ENCODE measurements at places on chromosomes 7 and 10.

- no peak for DNase-seq
Observed at GRCh38 chr7:92987095-92987494, 130.7 kb downstream of the SAMD9 start.

DNA sequence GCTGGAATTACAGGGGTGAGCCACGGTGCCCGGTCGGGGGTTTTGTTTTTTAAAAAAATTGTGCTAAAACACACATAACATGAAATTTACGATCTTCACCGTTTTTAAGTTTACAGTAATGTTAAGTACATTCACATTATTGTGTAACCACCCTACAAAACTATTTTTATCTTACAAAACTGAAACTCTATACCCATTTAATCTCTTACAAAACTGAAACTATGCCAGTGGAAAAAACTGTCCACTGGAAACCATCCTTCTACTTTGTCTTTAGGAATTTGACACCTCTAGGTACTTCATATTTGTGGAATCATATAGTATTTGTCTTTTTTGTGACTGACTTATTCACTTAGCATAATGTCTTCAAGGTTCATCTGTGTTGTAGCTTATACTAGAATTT is 1.0 kb upstream of the PSMC2 start:
- no peak for DNase-seq

GRCh38 chr10:77641788-77642397 is 4.3 kb upstream of the KCNMA1 start:
- no peak for DNase-seq

DNA sequence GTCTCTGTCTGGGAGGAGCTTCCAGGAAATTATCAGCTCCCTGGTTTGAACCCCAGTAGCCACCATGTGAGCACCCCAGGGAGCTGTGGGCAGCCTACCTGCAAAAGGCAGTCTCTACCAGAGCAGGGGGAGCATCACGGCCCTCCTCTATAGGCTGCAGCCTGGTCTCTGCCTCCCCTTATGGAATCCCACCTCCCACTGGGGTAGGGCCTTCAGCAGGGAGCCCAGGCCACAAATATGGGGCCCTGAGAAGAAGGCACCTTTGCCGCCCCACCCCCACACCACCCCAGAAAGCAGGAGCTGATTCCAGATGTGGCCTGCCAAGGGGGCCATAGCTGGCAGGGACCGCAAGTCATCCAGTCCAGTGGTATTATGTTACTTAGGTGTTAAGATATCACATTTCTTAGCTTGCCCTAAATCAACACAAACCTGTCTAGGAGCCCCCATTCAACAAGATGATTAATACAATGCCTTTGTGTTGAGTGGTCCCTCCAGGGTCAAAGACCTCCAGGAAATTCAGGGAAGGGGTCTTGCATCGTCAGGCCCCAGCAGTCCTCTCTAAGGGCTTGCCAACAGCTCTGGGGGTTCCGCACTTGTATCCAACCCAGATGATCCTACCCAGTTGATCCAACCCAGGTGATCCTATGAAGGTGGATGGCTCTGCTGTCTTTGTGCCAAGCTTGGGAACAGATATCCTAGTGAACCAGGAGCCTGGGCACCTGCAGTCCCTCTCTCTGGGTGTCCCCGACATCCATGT is 114.9 kb downstream of the OAT start:
- DNase-seq = no peak

DNA sequence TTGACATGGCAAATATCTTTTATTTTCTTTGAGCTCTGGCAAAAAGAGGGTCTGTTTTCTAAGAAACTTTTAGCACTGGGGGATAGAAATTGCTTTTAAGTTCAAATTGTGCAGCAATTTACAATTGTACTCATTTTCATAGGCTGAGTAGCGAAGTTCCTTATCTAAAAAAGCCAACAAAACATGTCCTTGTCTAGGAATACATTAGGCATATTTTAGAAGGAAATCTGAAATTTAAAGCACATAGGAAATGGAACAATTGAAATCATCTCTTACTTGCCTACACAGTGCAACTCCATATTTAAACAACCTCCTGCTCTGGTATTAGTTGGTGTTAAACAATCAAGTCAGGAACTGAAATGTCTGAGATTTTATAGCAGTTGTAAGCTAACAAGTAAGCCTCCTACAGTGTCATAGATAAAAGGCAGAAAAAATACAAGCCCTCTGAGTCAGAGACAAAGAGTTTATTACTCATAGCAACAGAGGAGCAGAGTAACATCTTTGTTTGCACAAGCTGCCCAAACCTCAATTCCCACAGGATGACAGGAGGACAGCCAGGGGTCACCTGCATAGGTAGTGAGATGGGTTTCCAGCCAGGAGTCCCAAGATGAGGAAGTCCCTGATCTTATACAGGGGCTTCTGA is 280.2 kb upstream of the HGF start:
- no peak for DNase-seq

DNA sequence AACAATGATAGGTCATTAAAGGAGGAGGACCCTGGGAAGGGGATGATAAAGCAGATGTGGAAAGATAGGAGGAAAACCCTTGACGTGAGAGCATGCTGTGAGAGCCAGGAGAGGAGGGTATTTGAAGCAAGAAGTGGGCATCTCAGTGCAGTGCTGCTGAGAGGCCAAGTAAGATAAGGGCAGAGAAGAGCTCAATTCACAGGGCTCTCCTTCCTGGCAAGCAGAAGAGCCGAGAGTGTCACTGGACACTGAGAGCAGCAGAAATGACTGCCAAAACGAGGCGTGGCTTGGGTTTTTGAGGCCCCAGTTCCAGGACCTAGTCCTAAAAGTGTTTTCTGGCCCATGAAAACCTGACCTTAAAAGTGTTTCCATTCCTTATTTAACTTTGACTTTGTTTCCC is 213.5 kb downstream of the LHFPL3 start:
- DNase-seq = no peak

- no peak for DNase-seq
Observed at GRCh38 chr10:14244147-14244546, 86.6 kb downstream of the FRMD4A start.

GRCh38 chr7:134068670-134069069 is 58.5 kb upstream of the LRGUK start:
- no peak for DNase-seq

- no peak for DNase-seq
Observed at GRCh38 chr10:98899018-98899417, 336.6 kb downstream of the HPSE2 start.
